ENCODE measurements at places on chromosomes 4 and X.

- ATAC-seq: peak; percentile 64
These were observed 843.4 kb downstream of the FSTL5 start for GRCh38 chr4:161320377-161320776.

DNA sequence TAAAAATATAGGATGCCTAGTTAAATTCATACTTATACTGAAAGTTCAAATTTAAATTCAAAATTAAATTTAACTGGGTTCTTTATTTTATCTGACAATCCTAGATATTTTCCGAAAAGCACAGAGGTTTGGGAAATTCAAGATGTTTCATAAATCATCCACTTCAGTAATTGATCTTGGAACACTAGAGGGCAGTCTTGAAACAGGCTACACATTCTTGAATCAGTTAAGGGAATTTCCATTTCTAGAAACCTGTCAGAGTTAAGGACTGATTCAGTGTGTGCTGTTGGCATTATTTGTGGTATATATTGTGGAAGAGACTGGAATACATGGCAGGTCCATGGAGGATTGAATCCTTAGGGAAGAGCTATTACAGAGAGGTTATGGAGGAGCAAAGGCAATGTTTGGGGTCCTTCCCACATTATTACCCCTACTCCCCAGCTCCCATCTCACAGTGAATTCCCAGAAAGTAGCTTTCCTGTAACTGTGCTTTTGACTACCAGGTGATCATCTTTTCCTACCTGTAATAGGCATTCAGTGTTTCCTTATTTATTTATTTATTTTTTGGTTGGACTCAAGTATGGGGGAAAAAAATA lies 92.9 kb downstream of the EGF start:
- ATAC-seq: peak; percentile 89

DNA sequence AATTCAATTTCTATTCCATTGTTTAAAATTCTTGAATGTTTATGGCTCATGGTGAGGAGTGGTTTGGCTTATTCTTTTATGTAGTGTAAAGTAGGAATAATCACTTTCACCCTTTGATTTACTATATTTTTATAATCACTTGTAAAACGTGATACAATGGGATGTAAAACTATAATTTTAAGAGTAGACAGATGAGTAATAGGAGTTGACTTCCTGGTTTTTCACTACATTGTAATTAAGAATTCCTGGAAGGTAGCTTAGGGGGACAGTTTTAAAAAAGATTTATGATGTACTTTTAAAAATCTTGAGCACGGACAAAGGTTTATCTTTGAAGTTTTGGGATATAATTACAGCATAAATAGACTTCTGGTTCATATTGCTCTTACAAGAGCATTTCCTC lies 65.3 kb downstream of the PDGFC start:
- no peak for ATAC-seq

GRCh38 chr4:149166876-149167275 lies 648.8 kb downstream of the IQCM start:
- ATAC-seq: no peak

DNA sequence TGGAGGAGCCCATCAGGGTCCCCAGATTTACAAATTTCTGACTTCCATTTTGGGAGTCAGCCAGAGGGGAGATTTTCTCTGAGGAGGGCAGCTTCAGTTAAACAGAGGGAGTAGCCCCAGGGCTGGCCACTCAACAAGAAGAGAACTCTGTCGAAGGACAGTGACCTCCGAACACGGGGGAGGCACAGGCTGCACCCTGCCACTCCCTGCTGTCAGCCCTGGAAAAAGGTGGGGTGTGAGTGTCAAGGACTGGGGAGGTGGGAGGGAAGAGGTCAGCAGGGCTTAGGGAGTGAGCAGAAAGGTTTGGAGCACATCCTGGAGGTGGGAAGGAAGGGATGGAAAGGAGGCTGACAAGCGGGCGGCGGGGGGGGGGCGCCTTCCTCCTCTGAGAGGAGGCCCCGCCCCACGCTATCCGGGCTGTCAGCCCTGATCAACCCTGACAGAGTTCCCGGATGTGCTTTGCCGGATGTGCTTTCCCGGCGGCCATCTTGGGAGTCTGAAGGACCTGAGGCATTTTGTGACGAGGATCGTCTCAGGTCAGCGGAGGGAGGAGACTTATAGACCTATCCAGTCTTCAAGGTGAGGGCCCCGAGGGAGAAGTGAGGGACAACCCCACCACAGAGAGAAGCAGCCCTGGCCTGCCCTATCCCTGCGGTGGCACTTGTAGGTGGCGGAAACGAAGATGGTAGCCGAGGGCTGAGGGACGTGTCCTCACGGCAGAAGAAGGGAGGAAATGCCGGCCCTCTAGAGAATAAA lies at the start of gene MAGEC1:
Gene MAGEC1 (plus strand): TSS at position 495 of the 756 bp plus-strand sequence. CDS start 1,179 bp downstream, outside the sequence.
- peak; percentile 96 for ATAC-seq

GRCh38 chrX:109389917-109390316 lies 92.0 kb downstream of the GUCY2F start:
- no peak for ATAC-seq

DNA sequence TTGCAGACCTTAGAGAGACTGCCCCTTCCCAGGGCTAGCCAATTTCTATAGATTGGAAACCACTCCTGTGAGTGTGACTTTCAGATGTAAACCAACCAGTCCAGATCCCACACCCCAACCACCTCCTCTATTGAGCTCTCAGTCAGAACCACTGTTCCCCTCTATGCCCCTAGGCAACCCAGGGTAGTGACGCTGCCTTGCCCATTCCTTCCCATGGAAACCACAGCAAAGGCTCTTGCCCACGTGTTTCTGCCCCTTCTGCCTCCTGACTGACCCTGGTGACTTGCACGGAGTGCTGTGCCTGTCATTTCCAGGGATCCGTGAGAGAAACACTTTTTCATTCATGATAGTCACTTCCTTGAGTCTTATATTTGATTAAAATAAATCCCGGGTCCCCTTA lies 32.4 kb downstream of the CYTL1 start:
- ATAC-seq: no peak

DNA sequence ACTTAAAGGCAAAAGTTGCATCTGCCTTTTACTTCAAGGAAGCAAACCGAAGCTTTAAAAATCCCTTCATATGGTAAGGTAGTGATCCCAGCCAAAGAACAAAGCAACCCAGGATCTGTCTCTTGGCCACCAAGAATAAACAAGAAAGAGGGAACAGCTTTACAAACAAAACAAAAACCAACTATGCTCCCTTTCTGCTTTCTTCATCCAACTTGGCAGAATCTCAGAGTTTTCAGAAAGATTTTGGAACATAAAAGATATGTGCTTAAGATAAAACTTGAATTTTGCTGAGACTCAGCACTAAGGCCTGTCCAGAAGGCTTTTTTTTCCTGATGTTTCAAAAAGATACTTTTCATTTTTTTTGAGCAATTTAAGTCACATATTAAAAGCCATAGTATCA lies 94.0 kb downstream of the COL4A6 start:
- no peak for ATAC-seq

DNA sequence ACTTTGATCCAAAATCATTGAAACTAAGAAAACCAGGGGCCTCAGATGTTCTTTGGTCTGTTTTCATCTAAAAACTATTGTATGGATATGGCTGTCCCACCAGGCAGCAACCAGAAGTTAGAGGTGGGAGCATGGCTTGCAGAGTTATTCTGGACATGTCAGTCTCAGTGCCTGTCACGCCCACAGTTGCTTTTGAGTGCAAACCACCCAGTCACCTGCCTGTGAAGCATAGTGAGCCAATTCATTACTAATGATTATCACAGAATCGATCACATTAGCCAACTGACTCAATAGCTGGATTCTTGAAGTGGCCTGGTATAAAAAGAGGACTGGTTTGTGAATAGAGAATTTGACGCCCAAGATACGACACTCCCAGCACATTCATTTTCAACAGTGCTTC lies 104.2 kb upstream of the SORBS2 start:
- no peak for ATAC-seq

DNA sequence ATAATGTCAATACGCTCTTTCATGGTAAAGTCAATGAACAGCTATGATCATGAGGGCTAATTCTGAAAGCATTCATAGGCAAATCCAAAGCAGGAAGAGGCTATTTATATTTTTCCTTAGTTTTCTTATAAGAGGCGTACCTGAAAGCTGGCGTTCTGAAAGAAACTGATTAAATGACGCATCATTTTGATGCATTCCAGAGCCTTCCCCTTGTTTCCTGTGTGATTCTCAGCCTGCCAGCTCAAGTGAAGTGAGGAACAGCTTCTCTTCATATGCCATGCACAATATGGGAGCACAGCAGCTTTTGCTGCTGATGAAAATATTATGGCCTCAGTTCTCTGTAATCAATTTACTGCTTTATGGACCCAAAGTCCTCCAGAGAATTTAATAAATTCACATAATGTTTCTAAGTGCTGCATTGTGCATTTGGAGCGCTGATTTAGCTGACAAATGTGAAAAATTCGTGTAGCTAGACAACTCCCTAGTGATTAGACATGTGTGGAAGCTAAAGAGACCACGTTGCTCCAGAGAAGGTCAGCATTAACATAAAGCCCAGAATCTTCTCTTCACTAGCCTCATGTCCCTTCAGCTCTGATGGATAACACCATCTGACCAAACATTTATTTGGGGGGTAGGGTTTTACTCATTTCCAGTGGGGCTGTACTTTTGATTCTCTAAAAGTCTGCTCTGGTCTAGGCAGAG lies 110.8 kb downstream of the GPAT3 start:
- ATAC-seq: 0 out of 3 replicates have a peak, but pooled peaks have one; percentile 42

DNA sequence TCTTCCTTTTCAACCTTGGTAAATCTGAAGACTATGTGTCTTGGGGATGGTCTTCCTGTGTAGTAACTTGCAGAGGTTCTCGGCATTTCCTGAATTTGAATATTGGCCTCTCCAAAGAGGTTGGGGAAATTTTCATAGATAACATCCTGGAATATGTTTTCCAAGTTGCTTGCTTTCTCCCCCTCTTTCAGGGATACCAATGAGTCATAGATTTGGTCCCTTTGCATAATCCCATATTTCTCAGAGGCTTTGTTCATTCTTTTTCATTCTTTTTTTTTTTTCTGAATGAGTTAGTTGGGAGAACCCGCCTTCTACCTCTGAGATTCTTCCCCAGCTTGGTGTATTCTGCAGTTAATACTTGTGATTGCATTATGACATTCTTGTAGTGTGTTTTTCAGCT lies 549.2 kb upstream of the AMOT start:
- ATAC-seq: no peak

DNA sequence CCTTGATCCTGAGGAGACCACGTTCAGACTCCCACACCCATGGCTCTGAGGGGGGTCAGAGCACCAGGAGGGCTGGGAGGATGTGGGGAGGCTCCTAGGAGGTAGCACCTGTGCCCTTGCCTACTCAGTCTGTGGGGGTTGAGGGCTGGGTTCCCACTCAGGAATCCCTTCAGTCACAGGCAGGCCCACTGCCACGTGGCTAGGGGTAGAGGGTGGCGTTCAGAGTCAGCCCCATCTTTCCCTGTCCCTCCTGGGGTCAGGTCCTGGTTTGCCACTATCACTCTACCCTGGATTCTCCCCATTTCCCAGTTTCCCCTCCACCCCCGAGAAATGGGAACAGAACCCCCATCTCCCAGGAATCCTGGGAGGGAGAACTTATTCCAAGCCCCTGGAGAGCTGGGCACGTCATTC lies 111.3 kb downstream of the PSAPL1 start:
- no peak for ATAC-seq

DNA sequence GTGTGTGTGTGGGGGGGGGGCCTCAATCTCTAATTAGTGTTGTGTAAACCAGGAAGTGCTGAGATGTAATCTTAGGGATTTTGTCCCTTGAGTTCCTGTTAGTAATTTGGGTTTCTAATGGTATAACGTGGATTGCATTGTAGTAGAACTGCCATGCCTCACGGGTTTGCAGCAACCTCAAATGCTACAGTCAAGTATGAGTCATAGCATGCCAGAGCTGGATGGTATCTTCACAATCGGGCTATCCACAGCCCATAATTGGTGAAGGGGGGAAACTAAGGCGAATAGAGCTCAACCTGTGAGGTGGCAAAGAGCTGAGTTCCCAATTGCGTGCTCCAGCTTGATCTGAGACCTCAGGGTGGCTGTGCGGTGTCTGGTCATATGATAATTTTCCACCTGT lies 2.2 kb upstream of the FMR1NB start:
- ATAC-seq: no peak

DNA sequence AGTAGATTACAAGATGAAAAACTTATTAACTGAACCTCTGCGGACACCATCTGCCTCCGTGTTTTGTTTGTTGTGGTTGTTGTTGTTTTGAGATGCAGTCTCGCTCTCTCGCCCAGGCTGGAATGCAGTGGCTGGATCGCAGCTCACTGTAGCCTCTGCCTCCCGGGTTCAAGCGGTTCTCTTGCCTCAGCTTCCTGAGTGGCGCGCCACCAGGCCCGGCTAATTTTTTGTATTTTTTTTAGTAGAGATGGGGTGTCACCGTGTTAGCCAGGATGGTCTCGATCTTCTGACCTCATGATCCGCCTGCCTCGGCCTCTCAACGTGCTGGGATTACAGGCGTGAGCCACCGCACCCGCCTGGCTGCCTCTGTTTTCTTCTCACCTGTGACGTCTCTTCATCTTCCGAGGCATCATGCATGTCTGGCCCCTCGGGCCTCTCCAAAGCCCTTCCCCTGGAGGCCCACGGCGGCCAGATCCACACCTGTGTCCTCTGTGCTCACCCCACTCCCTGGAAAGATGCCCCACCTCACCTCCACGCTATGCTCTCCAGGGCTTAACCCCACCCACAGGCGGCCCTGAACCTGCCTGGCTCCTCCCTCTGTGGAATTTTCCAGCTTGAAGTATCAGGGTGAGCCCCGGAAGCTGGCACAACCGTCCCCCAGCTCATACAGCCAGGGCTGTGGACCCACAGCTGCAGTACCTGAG lies 77.0 kb upstream of the MXD4 start:
- no peak for ATAC-seq

DNA sequence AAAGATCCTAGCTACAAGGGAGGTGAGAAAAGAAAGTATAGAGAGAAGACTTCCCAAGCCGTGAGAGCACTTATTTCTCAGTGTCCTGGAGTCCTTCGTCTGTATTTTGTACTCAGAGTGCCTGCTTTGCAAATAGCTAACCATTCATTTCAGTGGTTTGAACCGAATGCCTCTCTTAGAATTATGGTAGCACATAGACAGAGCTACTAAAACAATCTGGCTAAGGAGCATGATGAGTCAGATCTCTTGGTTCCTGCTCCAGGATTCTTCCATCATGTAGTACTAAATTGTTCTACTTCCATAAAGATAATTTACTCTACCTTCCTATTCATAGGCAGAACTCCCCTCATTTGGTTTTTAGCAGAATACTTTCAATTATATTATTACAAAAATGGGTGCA lies 946.6 kb downstream of the STIM2 start:
- no peak for ATAC-seq

DNA sequence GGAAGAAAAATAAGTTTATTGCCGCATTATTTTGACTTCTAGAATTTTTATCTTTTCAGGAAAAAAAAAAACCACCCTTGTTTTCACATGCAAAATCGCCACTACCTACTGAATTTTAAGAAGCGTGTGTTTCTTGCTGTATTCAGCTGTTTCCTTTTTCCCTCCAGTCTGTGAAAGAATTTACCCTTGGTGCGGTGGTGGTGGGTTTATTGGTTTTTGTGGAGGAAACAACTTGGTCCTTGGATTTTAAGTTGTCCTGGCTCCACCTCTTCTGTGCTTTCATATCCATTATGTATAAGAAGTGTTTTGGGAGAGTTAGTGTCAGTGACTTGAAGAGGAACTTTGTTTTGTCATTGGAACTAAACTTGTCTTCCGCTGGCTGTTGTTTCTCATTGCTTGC lies 8.1 kb downstream of the RAPGEF2 start:
- no peak for ATAC-seq

GRCh38 chrX:30971774-30972603 lies 82.9 kb upstream of the TAB3 start:
- peak; percentile 99 for ATAC-seq

- peak; percentile 77 for ATAC-seq
These were observed 174.9 kb upstream of the VEGFC start for GRCh38 chr4:176967586-176967985.

GRCh38 chr4:171929477-171929876 lies 116.3 kb downstream of the GALNTL6 start:
- no peak for ATAC-seq

All from SK-N-SH treated with all-trans-retinoic acid at 6 μM for 48 hours (cell line).